ENCODE measurements at places on chromosomes 7 and 10.

DNA sequence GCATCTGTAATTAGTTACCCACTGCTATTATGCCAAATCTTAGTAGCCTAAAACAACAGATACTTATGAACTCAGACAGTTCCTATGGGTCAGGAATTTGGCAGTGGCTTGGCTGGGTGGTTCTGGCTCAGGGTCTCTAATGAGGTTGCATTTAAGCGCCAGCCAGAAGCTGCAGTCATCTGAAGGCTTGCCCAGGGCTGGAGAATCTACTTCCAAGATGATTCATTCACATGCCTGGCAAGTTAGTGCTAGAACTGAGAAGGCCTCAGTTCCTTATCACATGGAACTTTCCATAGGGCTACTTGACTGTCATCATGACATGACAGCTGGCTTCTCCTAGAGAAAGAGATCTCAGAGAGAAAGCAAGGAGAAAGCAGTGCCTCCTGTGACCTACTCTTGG lies 121.3 kb downstream of the AVL9 start:
- peak; percentile 15 for DNase-seq

- no peak for DNase-seq
These were observed 42.9 kb upstream of the TCERG1L start for GRCh38 chr10:131354380-131354779.

- DNase-seq = no peak
These were observed 180.1 kb downstream of the RAPGEF5 start for GRCh38 chr7:22176791-22177412.

DNA sequence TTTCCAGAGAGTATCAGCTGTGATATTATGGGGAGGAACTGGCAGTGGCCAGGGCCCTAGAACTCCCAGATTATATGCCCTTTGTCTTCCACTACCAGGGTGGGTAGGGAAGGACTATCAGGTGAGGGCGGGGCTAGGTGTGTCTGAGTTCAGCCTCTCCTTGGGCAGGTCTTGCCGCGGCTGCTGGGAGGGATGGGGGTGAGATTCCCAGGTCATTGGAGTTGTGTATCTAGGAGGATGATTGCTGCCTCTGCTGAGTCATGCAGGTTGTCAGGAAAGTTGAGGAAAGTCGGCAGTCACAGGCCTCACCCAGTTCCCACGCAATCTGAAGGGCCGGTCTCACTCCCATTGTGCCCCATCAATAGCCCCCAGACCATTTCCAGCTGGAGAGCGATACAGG lies 185.2 kb downstream of the DKK1 start:
- no peak for DNase-seq
